Forelimb muscle (tissue), 1 donor: ENCODE measurements at places on chromosomes 4 and X. TPM values are rescaled to one million over a fixed set of nuclear protein-coding genes. Genes with fewer than 3 reads are reported as not detected.

- no peak for DNase-seq
Observed at GRCh38 chr4:160836431-160836830, 1327.4 kb downstream of the FSTL5 start.

DNA sequence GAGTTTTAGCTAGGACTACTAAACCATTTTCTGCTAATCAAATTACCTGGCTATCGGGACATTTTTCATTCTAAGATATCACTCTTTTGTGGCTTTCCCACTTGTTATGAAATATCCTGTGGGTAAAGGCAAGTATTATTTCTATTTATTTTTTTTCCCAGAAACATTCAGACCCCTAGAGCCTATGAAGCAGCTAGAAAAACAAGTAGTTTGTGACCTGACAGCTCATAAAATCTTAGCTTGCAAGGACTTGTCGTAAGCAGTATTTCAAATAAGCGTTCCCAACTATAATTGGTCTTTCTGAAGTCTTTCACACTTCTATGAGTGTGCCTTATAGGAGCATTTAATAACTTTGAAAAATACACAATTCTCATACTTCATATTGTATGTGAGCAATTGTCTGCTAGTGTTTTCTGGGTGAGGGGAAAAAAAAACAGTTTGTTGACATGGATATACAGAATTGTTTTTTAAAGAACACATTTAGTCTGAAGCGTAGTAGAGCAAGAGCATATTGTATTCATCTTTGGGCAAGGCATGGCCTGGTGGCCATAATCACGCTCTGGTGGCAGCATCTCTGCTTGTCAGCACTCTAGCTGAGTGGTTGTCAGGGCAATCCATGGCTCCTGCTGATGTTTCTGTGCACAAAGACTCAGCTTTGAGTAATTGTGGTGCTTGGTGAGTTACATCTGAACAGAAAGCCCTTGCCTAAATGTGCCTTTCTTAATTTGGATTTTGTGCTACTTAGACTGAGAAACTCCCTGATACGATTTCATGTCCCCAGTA lies 2.6 kb downstream of the MCUB start:
- no peak for DNase-seq

GRCh38 chrX:39242187-39242586 lies 440.9 kb downstream of the MID1IP1 start:
- no peak for DNase-seq

DNA sequence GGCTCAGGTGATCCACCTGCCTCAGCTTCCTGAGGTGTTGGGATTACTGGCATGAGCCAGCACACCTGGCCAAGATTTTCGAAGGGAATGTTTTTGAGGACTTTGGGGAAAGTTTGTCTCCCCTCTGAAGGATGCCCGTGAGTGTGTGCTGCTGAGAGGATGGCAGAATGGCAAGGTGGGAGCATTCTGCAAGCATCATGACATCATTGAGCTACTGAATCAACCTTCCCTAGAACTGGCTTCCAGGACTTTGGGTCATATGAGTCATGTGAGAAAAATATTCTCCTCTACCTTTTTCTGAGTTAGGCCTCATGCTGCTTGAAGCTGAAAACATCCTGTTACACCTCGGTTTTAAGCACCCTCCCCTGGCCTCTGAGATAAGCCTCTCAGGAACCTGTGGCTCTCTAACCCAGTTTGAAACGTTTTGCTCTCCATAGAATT lies 31.0 kb downstream of the TMEM131L start:
- DNase-seq: no peak

GRCh38 chrX:136679531-136679930 lies 31.6 kb downstream of the CD40LG start:
- DNase-seq: no peak

GRCh38 chrX:108123591-108124366 lies 32.2 kb downstream of the ATG4A start:
- DNase-seq: no peak

- no peak for DNase-seq
Observed at GRCh38 chr4:964346-965025, 8.9 kb downstream of the DGKQ start.

- no peak for DNase-seq
Observed at GRCh38 chrX:153646620-153647373, at the start of gene DUSP9. Gene DUSP9, plus strand, starts transcription at chrX:153647203. Its CDS starts 751 bp downstream, at chrX:153647954.

GRCh38 chr4:78310740-78311115 lies 240.8 kb upstream of the ANXA3 start:
- no peak for DNase-seq

- no peak for DNase-seq
Observed at GRCh38 chrX:1894740-1895139, 279.9 kb downstream of the ASMT start.

- no peak for DNase-seq
Observed at GRCh38 chr4:145730026-145730425, 50.1 kb downstream of the C4orf51 start.

DNA sequence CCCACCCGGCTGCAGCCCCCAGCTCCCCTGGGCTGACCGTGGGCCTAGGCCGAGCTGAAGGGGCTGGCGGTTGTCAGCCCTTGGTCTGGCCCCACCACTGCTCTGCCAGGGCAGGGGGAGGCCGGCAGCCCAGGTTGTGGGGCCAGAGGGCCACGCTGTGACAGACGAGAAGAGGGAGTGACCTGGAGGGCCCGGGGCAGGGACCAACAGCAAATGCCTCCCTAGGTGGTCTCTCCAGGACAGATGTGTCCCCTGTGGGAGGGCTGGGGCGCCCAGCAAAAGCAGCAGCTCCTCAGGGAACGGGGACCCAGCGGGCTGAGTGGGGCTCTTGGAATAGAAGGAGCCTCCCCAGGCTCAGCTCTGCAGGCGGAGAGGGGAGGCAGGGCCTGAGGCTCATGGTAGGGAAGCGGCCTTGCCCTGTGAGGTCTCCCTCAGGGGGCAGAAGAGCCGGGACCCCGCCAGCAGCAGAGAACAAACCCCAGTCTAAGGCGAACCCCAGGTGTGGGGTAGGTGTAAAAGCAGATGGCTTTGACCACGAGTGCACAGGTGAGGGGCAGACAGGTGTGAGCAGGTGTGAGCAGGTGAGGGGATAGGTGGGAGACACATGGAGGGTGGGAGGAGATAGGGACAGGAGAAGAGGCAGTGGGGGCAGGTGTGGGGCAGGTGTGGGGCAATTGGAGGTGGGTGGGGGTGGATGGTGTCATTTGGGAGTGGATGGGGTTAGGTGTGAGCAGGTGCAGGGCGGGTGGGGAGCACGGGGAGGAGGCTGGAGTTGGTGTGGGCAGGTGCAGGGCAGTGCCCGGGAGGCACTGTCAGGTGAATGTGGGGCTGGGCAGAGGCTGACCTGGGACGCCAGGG lies 34.1 kb upstream of the SPON2 start:
- DNase-seq: no peak

DNA sequence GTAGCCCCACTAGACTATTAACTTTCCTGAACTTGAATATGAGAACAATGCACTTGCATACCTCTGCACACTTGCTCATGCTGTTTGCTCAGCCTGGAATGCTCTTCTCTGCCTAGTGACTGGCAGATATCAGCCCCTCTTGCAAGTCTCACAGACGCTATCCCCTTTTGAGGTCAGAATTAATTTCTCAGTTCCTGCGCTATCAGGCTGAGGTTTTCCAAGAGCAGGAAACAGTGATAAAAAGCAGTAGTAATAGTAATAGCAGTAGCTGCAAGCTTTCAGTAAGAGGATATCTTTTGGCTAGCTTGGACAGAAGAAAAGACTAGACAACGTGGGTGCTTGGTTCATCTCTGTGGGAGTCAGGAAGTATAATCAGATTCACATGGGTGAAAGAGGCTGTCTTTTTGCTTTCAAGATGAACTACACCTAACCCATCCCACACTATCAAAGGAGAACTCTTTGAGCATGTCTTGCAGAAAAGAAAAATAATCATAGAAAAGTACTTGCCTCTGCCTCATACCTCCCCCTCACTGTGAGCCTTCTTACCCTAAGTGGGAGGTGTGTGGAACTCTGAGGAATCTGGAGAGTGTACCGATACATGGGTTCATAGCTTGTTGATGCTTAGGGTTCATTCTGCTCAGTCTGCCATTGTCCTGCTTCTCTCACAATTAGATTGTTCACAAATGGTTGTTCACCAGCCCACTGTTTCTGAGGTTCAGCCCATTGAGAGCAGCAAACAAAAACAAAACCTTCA lies 11.3 kb upstream of the DRP2 start:
- DNase-seq: no peak

- no peak for DNase-seq
Observed at GRCh38 chr4:118918388-118918787, 29.7 kb downstream of the SYNPO2 start.

DNA sequence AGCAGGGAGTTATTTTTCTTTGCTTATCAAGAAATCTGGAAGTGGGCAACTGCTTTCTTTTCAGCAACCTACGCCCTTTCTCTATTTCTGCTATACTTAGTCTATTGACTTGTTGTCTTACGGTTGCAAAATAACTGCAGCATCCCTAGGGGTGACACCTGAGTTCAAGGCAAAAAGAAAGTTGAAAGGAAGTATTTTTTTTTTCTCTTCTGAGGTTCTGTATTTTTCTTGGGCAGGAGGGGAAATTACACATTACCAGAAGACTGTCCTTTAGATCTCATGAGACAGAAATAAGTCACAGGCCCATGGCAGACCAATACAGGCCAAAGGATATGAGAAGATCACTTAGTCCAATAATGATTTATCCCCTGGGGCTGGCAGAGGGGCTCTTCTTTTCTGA lies 204.7 kb upstream of the CASK start:
- no peak for DNase-seq

USP17L27 gene
- polyA plus RNA-seq: not detected

UGT2A3 gene
- not detected for polyA plus RNA-seq
